ENCODE measurements at places on chromosomes 11 and 22.

DNA sequence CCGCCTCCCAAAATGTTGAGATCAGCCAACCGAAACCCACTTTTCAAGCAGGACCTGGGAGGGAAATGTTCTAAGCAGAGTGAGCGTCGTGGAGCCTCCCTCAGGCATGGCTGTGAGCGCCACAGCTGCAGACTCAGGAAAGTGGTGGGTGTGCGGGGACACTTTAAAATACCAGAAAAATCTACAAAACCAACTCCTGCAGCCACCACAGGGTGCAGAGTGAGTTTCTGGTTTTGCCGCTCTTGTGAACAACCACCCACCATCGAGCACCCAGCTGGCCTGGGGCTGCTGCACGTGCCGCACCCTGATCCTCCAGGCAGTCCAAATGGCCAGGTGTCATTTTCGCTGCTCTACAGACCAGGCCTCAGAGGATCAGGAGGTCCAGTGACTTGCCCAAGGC, 46.9 kb downstream of the CELSR1 start:
- no peak for DNase-seq

DNA sequence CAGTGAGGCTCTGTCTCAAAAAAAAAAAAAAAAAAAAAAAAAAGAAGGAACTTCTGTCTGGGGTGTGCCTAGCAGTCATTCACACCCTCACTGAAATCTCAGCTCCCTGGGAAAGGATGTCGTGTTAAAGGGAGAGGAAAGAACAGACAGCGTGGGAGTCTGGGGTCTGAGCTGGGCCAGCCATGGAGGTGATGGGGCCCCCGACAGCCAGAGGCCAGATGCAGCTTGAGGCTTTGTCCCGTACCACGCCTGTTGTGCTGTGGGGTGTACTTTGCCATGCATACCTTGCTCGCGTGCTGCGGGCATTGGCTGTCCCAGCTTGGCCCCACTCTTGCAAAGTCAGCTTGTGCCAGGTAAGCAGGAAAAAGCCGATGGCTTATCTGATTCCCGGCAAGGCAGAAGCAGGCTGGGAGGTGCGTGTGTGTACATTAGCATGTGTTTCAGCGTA, 4.6 kb downstream of the SYT12 start:
- DNase-seq = no peak

DNA sequence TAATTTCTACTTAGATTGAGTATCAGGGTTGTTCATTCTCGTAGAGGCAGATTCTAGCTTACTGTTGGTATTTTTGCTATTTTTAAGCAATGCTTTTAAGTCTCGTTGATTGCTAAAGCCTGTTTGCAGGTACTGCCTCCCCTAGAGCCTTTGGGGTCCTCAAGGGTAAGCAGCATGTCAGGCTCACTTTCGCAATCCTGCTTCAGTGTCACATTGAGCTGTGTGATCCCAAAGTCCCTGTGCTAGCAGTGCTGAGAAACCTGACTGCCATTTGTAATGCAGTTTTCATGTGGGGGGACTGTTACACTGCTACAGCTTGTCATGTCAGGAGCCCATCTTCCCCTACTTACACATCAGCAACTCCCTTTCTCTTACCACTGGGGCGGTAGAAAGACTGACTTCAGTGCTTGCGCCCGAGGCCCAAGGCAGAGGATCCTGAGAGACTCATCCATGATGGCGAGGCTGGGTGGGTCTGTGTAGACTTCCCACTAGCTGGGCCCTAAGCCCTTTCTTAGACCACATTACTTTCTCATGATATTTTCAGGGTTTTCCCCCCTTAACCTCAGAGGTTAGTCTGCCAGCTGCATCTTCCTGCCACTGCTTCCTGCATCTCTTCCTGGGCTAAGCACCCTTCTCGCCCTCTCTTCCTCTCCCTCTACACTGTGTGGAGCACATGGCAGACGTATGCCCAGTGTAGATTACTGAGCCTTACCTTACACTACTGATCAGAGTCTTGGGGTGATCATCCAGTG, 40.8 kb upstream of the ST14 start:
- DNase-seq = no peak

DNA sequence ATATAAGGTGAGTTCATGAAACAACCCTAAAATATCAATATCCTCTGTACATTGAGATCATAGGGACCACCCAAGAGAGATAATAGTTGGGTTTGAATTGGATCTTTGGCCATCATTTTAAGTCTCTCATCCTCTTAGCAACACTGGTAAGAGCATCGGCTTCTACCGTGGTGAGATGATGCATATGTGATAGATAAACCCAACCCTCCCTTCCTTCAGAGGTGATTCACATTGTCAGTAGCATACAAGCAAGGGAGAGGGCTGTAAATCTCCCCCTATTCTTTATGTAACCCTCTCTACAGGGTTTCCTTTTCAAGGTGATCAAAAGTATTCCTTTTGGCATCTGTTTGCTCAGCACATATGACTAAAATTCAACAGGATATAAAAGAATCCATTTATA, 102.4 kb upstream of the MTMR2 start:
- no peak for DNase-seq

- no peak for DNase-seq
These were observed 36.3 kb downstream of the PLEKHA7 start for GRCh38 chr11:16977994-16978315.

DNA sequence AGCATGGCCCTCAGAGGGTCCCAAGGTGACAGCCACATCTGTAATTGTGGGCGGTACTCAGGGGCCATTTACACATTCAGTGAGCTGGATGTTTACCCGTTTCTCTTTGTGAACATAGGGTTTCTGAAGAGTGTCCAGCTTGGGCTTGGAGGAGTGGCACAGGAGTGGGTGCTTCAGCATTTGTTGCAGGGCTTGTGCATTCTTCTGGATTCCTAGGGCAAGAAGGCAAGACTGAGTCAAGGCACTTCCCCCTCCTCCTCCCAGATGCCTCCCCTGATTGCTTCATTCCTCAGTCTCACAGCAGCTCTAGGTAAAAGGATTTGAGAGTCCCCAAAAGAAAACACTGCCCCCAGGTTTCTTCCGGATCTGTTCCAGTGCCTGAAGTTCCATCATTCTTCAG, 95.4 kb downstream of the RNF169 start:
- DNase-seq = no peak

- DNase-seq = no peak
These were observed 4.4 kb upstream of the MISFA start for GRCh38 chr11:18594999-18595749.

- no peak for DNase-seq
These were observed 36.3 kb upstream of the TMEM45B start for GRCh38 chr11:129779342-129779741.

GRCh38 chr22:17397756-17398547, 28.7 kb downstream of the CECR2 start:
- DNase-seq = no peak

GRCh38 chr11:119366690-119367620, 14.5 kb downstream of the USP2 start:
- DNase-seq = no peak

GRCh38 chr11:61512435-61512834, 3.9 kb downstream of the LRRC10B start:
- DNase-seq = no peak

DNA sequence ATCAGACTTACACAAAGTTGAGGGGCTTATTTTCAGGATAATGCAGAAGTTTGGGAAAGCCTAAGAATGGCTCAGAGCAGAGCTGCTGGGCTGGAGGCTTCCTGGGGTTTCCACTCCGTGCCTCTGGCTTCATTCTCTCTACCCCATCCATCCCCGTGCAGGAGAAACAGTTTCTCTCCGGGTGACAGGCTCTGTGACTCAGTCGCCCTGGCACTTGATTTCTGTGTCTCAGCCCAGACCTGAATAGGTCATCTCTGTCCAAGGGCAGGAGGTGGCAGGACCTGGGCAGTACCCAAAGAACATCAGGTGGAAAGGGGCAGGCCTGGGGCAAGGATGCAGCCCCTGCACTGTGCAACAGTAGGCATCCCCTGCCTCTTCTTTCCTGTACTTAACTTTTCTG, 38.4 kb upstream of the RTL6 start:
- no peak for DNase-seq

DNA sequence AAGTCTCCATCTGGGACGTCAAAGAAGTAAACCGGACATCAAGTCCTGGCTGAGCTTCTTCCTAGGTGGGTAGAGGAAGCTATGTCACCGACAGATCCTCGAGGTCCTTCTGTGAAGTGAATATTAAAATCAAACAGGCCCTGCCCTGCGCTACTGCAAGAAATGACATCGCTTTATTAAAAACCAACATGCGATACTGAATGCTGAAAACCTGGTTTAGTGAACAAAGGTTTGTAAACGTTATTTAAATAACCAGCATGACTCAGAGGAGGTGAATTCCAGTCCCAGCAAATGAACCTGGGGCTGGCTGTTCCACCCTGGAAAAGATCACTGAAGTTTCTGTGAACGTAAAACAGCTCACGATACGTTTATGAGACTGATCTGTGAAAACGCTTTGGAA, 645 bp downstream of the RTCB start:
- DNase-seq = no peak

GRCh38 chr11:71971680-71972079, 27.0 kb upstream of the IL18BP start:
- no peak for DNase-seq

DNA sequence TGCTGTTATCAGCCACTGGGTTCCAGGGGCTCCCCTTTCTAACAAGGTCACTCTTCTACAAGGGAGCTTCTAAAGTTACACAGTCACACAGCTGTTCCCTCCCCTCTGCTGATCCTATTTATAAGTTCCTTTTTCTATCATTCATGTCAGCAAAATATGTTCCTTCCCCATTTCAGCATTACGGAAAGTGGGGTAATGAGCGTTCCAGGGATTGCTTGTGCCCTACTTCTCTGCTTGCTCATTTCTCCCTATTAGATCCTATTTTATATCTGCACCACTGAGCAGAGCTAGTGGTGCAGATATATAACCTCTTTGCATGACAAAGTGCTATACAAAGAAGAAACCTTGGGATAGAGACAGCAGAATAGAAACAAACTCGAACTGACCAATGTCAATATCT, 22.7 kb upstream of the PLEKHB1 start:
- DNase-seq = no peak

GRCh38 chr11:19953336-19953735, 206.9 kb downstream of the DBX1 start:
- no peak for DNase-seq

GRCh38 chr11:78044706-78045105, 19.0 kb upstream of the THRSP start:
- no peak for DNase-seq

GRCh38 chr11:35142481-35143075, 3.6 kb downstream of the CD44 start:
- no peak for DNase-seq

DNA sequence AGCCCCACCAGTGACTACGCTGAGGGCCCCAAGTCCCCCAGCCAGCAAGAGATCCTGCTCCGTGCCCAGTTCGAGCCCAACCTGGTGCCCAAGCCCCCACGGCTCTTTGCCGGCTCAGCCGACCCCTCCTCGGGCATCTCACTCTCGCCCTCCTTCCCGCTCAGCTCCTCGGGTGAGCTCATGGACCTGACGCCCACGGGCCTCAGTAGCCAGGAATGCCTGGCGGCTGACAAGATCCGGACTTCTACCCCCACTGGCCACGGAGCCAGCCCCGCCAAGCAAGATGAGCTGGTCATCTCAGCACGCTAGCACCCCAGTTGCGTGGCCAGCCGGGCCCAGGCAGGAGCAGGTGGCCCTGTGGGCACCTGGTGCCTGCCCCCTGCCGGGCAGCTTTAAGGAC, 8.3 kb upstream of the MYRF start:
- DNase-seq = no peak

DNA sequence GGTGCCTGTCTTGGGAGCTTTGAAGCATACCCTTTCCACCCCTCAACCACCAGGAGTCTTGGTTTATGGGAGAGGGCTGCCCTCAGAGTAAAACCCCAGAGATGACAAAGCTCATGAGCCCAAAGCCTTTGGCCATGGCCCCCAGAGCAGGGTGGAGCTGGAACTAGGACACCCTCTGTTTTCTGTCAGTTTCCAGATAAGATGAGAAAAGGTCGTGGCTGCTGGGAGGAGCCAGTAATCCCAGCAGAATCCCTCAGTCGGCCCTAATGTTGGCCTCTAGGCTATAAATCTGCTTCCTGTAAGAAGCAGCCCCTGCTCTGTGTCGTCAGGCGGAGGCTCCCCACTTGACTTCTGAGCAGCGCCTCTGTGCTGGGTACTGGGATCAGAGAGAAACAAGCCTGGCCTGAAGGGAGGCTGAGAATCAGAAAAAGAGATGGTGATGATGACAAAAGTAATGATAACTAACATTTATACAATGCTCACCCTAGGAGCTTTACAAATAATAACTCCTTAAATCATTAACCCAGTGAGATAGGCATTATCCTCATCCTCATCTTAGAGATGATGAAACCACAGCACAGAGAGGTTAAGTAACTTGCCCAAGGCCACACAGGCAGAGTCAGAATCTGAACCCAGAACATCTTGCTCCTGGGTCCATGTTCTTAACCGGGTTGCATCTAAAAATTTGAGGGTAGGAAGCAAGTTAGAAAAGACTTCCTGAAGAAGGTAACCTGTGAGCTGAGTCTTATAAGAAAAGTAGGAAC, 471.4 kb downstream of the SOX6 start:
- no peak for DNase-seq

GRCh38 chr11:35214226-35214770, 75.3 kb downstream of the CD44 start:
- DNase-seq = no peak

DNA sequence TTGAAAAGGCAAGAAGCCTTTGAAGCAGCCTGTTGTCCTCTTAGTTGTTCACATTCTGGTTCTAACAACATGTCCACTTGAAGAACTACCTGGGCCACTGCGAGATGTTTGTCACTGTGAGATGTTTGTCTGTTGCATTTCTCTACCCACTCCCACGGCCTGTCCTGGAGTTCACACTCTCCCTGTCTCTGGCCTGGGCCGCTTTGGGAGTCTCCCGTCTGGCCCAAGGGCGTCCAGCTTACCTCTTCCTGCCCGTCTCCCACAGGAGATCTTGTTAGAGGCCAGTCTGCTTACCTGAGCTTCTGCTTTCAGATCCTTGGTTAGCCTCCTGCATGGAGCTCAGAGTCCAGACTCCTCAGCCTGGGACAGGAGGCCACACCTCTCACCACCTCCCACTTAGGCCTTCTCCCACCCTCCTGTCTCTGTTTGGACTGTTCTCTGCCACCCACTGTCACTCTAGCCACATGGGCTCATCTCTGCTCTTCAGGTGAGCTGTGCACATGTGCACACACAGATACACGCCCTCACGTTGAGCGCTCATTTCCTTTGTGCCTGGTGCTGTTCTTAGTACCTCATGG, 66.0 kb downstream of the TBC1D22A start:
- no peak for DNase-seq

GRCh38 chr22:26656891-26657851, at the start of gene MIAT:
Gene MIAT, plus strand, starts transcription at chr22:26657588.
- no peak for DNase-seq

DNA sequence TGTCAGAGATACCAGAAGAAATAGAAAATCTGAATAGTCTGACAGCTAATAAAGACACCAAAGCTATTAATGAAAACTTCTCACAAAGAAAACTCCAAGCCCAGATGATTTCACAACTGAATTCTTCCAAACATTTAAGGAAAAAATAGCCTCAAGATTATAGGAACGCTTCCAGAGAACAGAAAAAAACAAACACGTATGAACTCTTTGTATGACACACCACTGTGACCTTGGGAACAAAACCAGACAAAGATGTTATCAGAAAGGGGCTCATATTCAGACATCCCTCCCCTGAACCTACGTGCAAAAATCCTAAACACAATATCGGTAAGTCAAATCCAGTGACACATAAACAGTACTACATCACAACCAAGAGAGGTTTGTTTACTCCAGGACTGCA, 23.5 kb downstream of the CERK start:
- no peak for DNase-seq

All from HTR-8/SVneo (cell line).